Testis (tissue), 5 donors: ENCODE measurements at places on chromosomes 5 and 9. TPM values are rescaled to one million over a fixed set of nuclear protein-coding genes. Genes with fewer than 3 reads are reported as not detected.

DNA sequence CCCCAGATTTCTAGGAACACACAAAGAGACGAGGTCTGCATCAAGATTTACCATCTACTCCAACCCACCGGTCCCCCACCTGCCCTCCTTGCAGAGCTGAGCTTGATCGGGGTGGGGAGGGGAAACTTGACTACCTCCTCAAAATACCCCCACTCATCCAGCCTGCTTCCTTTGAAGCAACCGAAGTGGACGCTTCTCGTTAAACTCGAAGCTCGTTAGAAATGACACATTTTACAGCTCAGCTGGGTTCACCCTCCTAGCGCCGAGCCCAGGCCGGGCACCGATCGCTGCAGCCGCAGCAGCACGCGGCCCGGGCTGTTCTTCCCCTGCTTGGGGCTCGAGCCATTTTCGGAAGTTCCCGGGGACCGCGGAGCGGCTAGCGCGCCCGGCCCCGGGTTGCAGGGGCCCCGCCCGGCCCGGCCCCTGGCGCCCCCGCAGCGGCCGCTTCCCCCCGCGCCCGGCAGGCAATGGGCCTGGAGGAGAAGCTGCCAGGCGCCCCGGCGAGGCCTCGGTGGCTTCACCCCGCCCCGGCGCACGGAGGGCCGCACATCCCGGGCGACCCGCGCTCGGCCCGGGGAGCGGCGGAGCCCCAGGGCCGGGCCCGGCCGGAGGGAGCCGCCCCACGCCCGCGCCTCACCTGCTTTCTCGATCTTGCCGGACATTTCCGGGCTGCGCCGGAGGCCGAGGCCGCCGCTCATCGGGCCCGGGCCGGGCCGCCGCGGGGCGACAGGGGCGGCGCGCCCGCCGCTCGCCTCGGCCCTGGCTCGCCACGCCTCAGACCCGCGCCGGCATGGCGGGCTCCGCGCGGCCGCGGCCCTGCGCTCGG is 530 bp downstream of the RAPGEF1 start:
- peak; percentile 35 for DNase-seq

Gene LRRC70
- 9.9 TPM for total RNA-seq

DNA sequence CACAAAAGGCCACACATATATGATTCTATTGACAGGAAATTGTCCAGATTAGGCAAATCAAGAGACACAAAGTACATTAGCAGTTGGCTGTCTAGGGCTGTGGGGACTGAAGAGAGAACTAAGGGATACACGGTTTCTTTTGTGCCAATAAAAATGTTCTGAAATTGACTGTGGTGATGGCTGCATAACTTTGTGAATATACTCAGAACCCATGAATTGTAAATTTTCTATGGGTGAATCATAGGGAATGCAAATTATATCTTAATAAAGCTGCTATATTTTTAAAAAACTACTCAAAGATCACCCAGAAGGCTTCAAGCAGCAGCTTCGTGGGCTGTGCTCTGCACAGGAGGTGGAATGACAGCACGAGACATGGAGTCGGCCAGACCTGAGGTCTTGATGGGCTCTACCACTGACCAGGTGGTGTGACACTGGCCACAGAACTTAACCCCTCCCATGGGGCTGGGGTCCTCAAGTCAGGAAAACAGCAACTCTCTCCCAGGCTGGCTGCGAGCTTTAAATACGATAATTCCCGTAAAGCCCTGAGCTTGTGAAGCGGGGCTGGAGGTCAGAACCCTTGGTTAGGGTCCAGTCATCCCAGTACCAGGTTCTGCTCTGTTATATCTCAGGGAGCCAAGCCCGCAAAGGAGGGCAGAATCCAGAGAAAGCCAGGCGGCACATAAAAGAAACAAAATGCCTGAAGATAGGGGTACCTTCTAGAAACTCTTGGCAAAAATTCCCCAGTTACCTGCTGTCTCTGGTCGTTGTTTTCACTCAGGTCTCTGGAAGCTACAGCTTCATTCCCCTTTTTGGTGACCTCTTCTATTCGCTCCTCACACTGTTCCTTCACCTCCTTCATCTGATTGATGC is 59.1 kb downstream of the GOLM1 start:
- DNase-seq, result no peak

Gene ADAMTSL2
- 9.4 TPM for total RNA-seq

DNA sequence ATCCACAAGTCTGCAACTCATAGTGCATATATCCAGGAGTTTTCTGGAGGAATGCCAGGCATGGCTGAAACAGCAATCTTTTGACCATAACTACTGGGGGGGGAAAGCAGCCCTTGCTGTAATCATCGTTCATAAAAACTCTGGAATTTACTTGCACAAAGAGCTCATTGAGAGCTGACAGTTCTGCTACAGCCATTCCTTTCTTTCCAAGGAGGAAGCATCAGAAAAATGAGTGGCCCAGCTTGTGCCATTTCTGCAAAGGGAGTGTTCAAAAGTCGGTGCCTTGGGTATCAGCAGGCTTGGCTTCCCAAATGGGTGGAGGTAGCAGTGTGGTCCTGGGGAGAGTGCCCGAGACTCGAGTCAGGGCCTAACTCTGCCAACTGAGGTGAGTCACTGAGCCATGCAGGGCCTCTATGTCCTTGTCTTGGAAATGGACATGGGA is 101.5 kb downstream of the GCNT1 start:
- peak; percentile 52 for DNase-seq

DNA sequence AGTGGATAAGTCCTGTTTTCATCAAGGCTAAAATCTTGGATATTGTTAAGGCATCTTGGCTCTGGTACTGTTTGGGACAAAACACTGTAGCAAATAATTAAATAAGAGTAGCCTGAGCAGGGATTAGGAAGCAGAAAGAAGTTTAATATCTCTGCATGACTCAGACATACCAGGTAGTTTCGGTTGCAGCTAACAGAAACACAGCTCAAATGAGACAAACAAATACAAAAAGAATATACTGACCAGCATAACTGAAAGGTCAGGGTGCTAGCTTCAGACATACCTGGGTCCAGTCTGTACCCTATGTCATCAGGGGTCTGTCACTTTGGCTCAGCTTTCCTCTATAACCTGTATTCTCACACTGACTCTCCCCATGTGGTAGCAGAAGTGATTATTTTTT is 156.4 kb upstream of the MAP3K1 start:
- no peak for DNase-seq

DNA sequence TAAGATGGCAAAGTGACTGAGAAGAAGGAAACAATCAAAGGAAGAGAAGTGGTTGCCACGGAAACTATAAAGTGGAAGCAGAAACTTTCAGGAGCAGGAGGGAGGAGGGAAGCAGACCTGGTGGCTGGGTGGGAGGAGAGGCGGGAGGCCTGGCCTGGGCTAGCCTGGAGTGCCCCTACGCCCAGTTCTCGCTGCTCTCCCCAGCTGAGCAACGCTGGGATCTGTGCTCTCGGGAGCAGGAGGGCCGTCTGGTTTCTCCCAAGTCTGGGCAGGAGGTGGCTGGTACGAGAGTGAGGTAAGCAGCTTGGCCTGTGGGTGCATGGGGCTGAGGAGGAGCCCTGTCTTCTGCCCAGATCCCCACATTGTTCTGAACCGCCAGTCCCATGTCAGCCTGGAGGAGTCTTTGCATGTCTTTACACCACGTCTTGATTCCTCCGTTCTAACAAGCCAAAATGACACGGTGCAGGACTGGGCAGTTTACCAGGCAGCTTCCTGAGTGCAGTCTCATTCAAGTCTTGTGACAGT is 15.0 kb upstream of the DAB2IP start:
- no peak for DNase-seq

Gene CFAP77
- 13.6 TPM for total RNA-seq
